ENCODE measurements at places on chromosomes 3 and 15. TPM values are rescaled to one million over a fixed set of nuclear protein-coding genes. Genes with fewer than 3 reads are reported as not detected.

The SNX33 gene
- total RNA-seq, result 14.1 TPM

The LDHAL6B gene
- not detected for total RNA-seq

The PCNP gene
- 128 TPM for total RNA-seq

The MRAS gene
- total RNA-seq, result 32.7 TPM

The IQCF5 gene
- total RNA-seq, result not detected

The KNL1 gene
- total RNA-seq, result 33.6 TPM

The LZTFL1 gene
- total RNA-seq, result 20.3 TPM

The ERICH6 gene
- total RNA-seq, result not detected

The PIERCE2 gene
- 1.0 TPM for total RNA-seq

The MESP2 gene
- not detected for total RNA-seq

The SLC51A gene
- total RNA-seq, result not detected

The CIDEC gene
- not detected for total RNA-seq

The LRRIQ4 gene
- not detected for total RNA-seq

The SI gene
- total RNA-seq, result not detected

The HTR3D gene
- total RNA-seq, result not detected

The MINAR1 gene
- total RNA-seq, result 0.09 TPM

The PLSCR2 gene
- not detected for total RNA-seq

The SERPINI2 gene
- total RNA-seq, result not detected

The SLC2A2 gene
- 0.07 TPM for total RNA-seq

The REC114 gene
- total RNA-seq, result not detected

The CPEB1 gene
- 10.8 TPM for total RNA-seq

The PLIN1 gene
- not detected for total RNA-seq

The ZNF80 gene
- not detected for total RNA-seq

The LRTM1 gene
- total RNA-seq, result not detected

The ATP13A5 gene
- total RNA-seq, result not detected

The CKMT1A gene
- not detected for total RNA-seq

The WNT7A gene
- total RNA-seq, result not detected

The ANKRD63 gene
- total RNA-seq, result not detected

The C3orf38 gene
- total RNA-seq, result 35.8 TPM

The UROC1 gene
- not detected for total RNA-seq

The ACP3 gene
- not detected for total RNA-seq

The ZNF385D gene
- not detected for total RNA-seq

The CTDSPL gene
- 26.7 TPM for total RNA-seq

Measured in A172 (cell line).